ENCODE measurements at places on chromosomes 3 and 15.

DNA sequence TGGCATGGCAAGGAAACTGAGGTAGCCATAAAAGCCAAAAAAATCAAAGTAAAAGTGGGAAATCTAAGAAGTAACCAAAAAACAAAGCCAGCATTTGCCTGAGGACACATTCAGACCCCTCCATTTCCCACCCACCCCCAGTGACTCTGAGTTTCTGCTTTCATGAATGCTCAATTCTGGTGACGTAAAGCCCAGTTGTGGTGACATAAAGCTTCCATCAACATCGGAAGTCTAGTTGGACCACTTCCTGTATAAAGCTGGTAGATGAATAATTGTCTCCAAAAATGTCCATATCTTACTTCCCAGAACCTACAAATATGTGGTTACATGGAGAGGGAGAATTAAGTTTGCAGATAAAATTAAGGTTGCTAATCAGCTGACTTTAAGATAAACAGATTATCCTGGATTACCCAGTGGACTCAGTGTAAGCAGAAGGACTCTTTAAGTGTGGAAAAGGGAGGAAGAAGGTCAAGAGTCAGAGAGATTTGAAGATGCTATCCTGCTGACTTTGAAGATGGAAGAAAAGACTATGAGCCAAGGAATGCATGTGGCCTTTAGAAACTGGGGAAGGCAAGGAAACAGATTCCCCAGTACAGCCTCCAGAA, 62.0 kb upstream of the ST3GAL6 start:
- no peak for DNase-seq

DNA sequence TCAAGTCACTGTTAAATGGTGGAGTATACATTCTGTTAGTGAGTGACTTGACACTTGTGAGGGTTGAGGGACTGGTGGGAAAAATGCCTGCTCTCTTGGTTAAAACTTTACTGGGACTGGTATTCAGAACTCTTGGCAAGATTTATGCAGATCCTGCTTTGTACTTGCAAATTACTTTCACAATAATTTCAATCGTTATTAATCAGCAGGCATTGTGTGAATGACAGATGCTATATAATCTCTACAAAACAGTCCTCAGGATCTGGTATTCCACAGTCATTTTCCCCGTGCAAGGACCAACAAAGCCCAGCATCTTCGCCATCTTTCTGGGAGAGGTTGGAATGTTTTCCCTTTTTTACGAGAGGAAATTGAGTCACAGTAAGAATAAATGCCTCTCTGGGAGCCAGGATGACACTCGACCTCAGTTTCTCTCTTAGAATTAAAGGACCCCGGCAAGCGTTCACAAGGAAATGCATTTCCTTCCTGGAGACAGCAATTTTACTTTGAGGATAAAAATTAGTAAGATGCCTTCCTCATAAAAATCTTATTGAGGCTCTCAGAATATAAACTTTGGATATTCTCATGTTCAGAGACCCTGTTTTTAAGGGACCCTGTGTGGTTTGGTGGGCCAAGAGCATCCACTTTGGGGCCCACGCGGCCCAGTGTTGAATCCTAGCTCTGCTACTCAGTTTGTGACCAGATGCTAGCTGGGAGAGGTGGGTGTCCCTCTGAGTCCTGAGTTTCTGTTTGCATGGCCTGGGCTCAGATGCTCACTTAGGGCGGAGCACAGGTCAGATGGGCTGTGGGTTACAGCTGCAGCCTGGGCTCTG, 45.3 kb upstream of the PLCL2 start:
- DNase-seq = no peak

DNA sequence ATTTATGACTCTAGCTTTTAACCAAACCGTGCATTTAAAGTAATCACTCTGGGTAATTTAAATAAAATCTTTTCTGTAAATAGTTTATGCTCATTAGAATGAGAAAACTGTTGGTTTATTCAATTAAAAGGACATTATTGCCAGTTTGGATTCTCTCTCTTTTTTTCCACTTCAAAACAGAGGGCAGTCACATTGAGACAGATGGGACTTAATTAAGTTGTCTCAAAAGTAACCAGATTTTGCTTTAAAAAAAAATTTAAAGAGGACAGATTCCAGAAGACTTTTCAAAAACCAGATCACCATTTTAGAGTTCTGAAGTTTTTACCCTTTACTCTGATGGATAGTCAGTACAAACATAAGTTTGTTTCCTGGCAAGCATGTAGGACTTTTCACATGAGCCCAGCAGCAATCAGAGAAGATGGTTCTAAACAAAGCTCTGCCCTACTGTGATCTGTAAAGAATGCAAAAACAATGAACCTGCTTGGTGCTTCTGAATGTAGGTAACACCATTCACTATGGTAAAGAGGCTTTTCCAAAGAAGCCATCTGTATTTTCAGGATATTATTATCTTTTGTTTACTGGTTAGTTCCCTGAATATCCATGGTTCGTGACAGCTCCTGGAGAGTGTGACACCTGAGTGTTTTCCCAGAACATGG, 136.2 kb downstream of the LRTM1 start:
- no peak for DNase-seq

DNA sequence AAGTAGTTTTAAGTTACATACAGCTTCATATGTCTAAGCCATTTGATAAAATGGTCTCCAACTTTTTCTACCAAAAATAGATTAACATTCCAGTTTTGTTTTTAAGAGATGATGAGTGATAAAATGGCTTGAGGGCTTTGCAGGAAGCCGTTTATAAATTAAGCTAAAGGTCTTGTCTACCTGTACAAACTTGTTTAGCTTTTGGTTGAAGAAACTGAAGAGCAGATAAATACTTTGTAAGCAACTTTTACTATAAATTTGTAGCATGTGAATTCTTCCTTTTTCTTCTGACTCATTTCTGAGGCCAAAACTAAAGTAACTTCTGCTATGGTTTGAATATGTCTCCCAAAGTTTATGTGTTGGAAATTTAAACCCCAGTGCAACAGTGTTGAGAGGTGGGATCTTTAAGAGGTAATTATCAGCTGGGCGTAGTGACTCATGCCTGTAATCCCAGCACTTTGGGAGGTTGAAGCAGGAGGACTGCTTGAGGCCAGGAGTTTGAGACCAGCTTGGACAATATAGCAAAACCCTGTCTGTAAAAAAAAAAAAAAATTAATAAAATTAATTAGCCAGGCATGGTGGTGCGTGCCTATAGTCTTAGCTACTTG, 8.2 kb upstream of the NEDD4 start:
- no peak for DNase-seq

DNA sequence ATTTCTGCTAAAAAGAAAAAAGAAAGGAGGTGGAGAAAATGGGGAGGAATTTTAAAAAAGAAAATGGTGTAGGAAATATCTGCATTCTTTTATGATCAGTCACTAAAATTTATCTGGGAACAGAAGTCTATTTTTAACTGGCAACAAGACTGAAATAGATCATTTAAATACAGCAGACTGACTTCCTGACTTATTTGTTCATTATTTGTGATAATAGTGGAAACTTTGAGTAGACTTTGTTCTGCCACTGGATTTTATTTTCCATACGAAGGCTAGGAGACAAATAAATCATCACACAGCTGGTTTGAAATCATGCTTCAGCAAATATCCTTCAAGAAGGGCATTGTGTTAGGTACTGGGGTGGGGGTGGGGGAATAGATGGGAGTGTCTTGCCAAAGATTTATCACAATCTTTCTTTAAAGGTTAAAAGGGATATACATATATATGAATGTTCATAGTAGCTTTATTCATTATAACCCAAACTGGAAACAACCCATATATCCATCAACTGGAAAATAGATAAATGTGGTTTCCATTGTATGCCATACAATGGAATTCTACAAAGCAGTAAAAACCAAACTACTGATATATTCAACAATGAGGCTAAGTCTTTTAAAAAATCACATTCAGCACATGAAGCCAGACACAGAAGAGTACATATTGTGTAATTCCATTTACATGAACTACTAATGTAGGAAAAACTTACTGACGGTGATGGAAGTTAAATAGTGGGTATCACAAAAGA, 4.7 kb upstream of the CLASP2 start:
- peak; percentile 36 for DNase-seq

- DNase-seq = no peak
Measured at GRCh38 chr3:69443457-69443920, 57.6 kb upstream of the FRMD4B start.

DNA sequence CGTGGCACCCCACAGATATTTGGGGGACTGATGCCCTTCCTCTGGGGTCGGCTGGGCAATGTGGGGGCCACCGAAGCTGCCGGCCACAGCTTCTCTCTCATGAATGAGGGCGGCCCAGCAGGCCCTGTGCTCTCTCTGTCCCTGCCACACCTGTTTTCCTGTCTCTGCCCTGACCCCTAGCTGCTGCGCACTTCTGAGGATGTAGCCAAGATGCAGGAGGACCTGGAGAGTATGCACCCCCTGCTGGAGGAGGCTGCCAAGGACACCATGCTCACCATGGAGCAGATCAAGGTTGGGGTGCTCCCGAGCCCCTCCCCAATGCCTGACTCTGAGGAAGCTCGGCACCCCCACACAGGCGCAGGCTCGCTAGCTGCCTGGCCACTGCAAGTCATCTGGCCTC, 59.7 kb downstream of the SEMA3G start:
- peak; percentile 57 for DNase-seq

- DNase-seq = no peak
Measured at GRCh38 chr3:131328721-131329120, 52.9 kb upstream of the NUDT16 start.

DNA sequence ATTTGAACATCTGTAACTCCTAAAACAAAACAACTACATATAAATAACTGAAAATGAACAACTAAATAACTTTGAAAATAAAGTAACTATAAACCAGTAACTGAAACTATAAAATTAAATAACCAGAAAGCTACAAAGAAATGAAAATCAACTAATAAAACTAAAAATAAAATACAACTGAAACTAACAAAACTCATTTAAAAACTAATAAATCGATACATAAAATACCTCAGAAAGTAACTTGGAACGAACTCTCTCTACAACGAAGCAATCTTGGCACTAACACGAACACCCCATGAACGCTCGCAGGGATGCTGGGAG, 15.9 kb upstream of the LAMP3 start:
- DNase-seq = no peak

GRCh38 chr15:43241100-43241499, 20.3 kb upstream of the EPB42 start:
- DNase-seq = peak; percentile 87

DNA sequence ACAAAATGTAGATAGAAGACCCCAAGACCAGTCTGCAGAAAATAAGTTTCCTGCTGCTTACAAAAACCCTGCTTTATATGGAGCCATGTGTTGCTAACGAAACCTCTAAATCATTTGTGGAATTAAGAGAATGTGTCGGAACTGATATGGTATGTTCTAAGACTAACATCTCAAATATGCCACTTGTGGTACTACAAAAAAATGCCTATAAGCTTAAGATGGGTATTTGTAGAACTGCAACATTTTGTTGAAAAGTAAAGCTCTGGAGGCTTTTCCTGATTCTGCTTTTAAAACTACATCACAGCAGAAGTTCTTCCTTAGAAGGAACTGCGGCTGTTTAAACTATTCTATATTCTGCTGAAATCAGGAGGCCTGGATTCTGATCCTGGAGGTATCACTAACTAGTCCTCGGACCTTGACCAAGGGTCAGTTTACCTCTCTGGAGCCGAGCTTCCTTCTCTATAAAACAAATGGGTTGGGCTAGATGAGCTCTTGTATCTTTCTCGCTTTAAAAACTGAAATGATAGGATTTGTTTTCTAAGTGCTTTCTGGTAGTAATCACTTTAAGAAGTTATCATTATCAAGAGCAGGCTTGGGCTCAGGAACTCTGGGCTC, 74.9 kb downstream of the RAD18 start:
- peak; percentile 48 for DNase-seq

DNA sequence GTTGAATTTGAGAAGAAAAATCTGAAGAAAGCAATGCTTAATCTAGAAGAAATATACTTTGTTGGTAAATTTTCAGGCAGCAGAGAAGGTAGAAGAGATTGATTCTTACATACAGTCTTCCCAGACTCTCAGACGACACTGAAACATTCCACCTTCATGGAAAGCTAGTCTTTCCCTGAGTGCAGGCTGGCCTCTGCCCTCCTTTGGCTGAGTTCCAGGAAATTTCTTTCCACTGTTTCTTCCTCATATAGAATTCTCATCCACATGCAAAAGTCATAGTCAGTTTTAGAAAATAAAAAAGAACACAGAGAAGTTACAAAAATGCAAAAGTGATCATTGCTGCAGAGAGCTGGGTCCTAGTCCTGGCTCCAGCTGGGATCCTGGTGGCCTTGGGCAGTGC, 142.5 kb upstream of the PRR23C start:
- DNase-seq = no peak

DNA sequence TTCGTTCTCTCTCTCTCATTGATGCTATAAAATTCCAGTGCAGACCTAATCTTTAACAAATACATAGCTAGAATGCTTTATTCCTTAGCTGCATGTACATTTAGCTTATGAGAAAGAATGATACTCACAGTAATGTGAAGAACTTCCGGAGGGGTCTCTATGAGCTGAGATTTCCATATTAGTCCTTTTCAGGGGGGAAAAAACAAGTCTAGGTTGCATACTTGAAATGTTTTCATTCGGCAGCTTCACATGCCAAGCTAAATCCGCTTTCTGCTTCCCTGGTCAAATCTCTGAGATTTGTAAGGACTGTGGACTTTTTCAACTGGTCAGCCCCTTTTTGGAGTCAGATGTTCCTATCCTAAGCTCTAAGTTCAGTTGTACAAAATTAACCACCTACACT, 111.5 kb upstream of the COL8A1 start:
- DNase-seq = no peak

DNA sequence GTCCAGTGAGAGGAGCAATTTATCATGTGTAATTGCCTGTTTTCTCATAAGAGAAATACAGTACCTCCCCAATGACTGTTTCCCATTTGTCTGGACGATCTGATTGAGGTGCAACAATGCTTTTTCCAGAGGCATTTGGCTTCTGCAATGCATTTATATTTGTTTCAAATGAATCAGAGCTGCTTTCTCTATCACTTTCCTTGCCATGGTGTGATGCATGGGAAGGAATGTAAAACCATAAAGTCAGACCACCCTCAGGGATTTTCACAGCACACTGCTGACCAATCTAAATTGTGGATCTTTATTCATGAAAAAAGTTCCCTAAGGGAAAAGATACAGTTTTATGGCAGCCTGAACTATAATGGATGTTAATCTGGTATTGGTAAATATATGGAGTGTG, 333.0 kb downstream of the ZNF385D start:
- DNase-seq = peak; percentile 11
